Upper lobe of right lung (tissue), 1 donor: ENCODE measurements at places on chromosomes 2 and 18. TPM values are rescaled to one million over a fixed set of nuclear protein-coding genes. Genes with fewer than 3 reads are reported as not detected.

Gene PARD6G
- total RNA-seq: 6.5 TPM

Gene M1AP
- 1.4 TPM for total RNA-seq

- peak; percentile 72 for DNase-seq
These were observed 1377.9 kb downstream of the RPIA start for GRCh38 chr2:90069290-90069894.

DNA sequence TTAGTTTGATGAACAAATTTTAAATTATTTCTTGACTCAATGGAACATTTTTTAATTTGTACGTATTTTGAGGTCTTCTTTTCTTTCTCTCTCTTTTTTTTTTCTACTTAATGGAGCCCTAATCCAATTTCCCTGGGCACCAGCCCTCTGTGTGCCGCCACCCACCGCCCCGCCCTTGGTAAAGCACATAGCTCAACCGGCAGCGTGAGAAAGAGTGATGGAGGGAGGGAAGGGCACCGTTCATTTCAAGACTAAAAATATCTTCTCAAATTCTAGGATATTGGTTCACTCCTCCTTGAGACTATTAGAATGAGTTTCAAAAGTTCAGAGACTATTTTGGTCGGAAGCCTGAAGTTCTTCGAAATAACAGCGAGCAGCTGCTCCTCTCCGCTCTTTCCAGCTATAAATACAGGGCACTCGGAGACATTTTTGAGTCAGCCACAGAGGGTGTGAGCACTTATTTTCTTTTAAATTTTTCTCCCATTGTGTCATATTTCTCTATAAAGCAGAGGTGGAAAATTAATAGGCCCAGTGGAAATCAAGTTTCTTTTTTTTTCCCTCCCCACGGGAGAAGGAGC is 731.7 kb upstream of the ID2 start:
- no peak for DNase-seq

- no peak for DNase-seq
These were observed 294.9 kb upstream of the STON1 start for GRCh38 chr2:48235076-48235475.

DNA sequence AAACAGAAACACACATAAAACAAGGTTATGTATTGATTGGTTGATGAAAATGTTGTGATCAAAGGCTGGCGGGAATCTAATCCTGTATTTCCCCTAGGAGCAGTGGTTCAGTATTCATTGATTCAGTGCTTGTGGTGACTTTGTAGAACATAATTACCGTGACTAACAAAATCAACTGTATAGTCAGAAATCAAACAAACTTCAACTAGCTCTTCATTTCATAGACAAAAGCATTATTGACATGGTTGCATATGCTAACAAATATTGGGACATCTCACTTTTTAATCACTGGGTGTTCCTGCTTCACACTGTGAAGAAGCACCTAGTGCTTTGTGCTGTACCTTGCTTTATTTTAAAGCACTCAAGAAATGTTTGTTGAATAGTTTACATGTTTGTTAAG is 41.4 kb downstream of the USP14 start:
- DNase-seq: no peak

DNA sequence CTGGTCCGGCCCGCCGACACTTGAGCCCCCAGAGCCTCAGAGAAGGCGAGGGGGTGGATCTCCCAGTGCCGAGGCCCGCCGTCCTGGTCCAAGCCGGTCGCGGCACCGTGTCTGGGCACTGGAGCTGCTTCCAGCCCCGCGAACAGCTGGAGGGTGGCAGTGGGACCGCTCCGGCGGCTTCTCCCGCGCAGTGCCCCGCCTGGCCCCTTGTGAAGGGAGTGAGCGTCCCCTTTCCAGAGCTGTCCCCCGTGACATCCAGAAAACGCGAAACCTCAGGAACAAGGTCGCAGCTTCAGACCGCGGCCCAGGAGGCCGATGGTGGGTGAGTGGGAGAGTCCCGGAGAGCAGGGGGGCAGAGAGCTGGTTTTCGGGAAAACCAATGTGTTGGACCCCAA is 579 bp upstream of the EMX1 start:
- no peak for DNase-seq
